ENCODE measurements at places on chromosomes 7 and 10. TPM values are rescaled to one million over a fixed set of nuclear protein-coding genes. Genes with fewer than 3 reads are reported as not detected.

DNA sequence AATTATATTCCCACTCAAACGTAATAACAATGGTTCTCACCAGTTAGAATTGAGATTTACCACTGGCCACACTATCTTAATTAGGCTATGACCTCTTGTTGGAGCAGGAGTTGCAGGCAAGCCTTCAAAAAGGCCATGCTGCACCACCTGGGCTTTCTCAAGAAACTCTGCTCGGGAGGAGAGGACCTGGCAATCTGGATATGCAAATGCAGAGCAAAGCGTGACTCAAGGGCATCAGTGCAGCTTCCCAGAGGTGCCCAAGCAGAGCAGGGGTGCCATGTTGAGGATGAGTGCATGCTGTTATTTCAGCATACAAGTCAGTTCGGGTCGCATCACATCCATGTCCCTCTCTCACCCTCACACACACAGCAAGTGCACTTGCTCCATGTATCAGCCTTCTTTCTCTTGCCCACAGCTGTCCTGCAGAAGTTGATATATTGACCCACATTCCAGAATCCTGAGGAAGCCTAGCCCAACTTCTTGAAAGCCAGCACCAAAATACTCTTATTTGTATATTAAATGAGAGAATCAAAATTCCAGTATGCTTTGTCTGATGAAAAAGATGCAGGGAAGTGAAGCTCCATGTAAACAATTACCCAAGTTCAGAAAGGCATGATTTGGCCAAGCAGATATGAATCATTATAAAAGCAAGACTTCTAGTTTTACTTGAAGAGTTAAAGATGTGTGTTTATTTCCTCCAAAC lies 55.7 kb upstream of the IL6 start:
- DNase-seq: no peak

Gene CRHR2
- 0.51 TPM for total RNA-seq

Gene ARHGAP21
- 85.6 TPM for total RNA-seq

Gene HYAL4
- total RNA-seq: not detected

DNA sequence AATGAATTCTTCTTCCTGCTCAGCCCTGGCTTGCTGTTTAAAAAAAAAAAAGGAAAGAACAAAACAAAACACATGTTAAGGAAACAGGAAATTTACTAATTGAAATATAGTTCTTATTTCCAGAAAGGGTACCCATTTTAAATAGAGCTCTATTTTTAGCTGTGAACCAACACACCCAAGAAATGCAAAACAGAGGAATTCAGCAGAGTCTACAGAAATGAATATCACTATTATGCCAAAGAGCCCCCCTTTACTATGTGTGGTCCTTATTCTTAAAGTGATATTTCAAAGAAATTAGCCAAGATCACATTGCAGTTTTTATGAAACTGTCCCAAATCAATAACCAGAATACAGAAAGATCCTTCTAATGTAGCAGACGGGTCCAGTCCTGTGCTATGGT lies 53.7 kb downstream of the CCDC6 start:
- DNase-seq: no peak

GRCh38 chr7:67341153-67341768 lies 344.6 kb downstream of the TYW1 start:
- no peak for DNase-seq

DNA sequence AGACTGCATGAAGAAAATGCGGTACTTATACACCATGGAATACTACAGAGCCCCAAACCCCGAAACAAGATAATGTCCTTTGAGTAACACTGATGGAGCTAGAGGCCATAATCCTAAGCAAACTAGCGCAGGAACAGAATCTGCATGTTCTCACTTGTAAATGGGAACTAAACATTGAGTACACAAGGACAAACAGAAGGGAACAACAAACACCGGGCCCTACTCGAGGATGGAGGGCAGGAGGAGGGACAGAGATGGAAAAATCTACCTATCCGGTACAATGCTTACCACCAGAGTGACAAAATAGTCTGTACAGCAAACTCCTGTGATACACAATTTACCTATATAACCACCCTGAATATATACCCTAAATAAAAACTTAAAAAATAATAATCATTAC lies 507.9 kb downstream of the IPMK start:
- DNase-seq: no peak

DNA sequence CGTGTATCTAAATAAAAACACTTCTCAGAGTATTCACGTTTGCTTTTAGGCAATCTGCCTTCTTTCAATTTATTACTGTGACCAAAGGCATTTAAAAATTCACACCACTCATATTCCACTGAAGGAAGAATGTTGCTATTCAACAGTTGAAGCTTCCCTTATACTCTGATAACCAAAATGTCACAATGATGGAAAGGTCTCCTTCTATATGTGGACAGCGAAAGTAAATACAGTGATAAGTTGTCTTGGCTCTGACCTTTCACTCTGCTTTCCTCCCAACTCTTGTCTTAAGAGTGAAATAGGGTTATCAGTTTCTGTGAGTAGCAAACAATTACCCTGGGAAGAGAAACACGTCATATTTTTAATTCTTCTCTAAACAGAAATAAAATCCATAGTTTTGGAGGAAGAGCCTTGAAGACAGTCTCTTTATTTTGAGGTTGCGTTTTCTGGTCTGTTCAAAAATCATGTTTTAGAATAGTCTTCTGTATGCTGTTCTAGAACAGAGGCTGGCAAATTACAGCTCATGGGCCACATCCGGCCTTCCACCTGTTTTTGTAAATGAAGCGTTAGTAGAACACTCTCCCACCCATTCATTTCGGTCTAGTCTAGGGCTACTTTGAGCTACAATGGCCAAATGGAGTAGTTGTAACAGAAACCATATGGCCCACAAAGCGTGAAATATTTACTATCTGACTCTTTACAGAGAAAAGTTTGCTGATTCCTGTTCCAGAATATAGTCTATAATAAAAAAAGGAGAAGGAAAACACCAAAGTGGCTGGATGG lies 41.3 kb downstream of the ETV1 start:
- peak; percentile 15 for DNase-seq

Data from tongue (tissue), 3 donors.